NCI-H1436 treated with DMSO at 0.1 percent for 48 hours (cell line): ENCODE measurements at places on chromosomes 3 and 15.

DNA sequence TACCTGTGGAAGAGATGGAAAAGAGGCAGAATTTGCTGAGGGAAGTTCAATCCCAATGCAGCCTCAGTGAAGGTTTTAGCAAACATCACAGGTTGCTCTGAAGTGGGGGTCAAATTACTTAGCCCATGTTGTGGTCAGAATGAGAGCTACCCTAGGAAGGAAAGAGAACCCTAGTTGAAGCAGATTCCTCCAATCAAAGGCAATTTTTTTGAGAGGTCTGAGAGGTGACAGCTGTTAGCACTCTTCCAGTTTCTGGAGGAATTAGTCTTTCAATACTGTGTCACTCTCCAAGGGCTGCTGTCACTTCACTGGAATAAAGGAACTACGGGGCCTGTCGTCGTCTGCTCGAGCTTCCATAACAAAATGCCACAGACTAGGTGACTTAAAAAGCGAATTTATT lies 584.2 kb upstream of the DPPA4 start:
- no peak for DNase-seq

- no peak for DNase-seq
Observed at GRCh38 chr3:41102053-41102556, 97.2 kb upstream of the CTNNB1 start.

GRCh38 chr3:39260957-39261356 lies 18.9 kb downstream of the CX3CR1 start:
- DNase-seq: no peak

DNA sequence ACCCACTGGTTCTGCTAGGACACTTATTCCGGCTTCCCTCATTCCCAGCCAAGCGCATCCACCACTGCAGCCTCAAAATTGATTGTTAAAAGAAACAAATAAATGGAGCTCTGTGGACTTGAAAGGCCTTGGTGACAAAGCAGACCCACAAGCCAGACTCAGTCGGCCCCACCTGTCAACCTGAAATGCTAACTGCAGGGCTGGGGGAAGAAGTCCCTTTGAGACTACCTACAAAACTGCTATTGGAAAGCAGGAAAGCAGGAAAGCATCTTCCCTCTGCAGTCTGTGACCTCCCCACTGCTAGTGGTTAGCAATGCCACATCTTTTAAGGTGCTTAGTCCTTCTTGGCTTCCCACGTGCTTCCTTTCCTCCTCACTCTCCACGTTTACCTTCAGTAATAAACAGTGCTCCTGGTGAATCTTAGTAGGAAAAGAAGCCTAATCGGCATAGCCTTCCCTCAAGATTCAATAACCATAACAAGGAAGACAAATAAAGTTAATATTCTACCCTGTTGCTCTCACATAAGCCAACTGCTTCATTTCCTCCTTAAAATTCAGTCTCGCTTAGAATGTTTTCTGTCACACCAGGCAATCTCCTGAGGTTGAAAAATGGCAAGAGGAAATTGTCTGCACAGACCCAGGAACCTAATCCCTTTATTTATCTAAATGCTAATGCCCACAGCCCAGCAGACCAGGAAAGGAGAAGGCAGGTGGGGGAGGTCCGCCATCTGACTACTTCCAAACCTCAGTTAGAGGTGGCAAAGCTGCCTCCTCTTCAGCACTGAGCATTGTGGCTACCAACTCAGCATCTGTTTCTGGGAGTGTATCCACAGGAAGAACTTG lies 296.2 kb downstream of the NEK10 start:
- no peak for DNase-seq

GRCh38 chr3:168974617-168975403 lies 688.7 kb downstream of the MECOM start:
- DNase-seq: no peak

GRCh38 chr3:105809208-105809888 lies 59.5 kb downstream of the CBLB start:
- DNase-seq: no peak

DNA sequence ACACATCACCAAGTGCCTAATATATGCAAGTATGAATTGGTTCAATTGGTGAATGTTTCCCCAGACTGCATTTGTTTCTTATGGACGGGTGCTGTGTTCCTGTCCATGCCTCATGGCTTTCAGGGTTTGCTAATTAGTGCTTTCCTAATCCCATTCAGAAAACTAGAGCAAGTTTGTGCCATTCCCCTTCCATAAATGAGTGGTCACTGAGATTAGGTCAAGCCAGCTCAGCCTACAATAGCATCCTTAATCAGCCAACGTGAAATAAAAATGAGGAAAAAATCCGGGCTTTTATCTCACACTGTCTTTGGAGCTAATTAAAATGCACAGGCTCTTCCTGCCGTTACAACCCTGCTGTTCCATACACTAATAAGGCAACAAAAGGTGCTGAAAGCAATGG lies 788.8 kb downstream of the ROBO1 start:
- DNase-seq: no peak

DNA sequence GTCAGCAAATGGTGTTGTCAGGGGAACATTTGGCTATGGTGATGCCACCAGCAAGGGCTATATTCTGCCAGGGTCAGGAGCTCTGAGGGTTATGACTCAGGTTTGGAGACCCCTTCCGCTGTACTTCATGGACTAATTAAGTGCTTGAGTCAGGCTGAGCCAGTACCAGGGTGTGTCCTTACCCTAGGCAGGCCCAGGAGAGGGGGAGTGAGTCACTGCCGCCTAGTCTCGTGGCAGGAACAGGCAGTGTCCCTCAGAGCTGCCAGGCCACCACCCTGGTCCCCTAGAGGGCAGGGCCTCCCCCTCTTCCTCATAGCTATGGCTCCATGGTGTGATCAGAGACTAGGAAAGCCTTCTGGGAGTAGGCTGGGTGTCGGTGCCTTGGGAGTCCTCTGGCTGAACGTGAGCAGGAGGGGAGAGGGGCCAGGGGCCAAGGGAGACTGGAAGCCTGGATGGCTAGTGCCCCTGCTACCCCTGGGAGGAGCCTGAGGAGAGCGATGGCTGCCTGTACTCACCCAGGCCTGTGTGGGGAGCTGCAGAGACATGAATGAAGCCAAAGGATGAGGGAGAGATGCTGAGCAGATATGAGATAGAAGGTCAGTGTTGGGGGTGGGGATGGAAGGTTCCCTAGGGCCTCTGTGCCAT lies 10.6 kb downstream of the MAPKAPK3 start:
- no peak for DNase-seq

- DNase-seq: no peak
Observed at GRCh38 chr15:89129123-89129815, 41.0 kb downstream of the ABHD2 start.

GRCh38 chr3:189419683-189420082 lies 211.5 kb upstream of the TP63 start:
- no peak for DNase-seq
